Left lung (tissue), 14 donors: ENCODE measurements at places on chromosomes 7 and 10. TPM values are rescaled to one million over a fixed set of nuclear protein-coding genes. Genes with fewer than 3 reads are reported as not detected.

DNA sequence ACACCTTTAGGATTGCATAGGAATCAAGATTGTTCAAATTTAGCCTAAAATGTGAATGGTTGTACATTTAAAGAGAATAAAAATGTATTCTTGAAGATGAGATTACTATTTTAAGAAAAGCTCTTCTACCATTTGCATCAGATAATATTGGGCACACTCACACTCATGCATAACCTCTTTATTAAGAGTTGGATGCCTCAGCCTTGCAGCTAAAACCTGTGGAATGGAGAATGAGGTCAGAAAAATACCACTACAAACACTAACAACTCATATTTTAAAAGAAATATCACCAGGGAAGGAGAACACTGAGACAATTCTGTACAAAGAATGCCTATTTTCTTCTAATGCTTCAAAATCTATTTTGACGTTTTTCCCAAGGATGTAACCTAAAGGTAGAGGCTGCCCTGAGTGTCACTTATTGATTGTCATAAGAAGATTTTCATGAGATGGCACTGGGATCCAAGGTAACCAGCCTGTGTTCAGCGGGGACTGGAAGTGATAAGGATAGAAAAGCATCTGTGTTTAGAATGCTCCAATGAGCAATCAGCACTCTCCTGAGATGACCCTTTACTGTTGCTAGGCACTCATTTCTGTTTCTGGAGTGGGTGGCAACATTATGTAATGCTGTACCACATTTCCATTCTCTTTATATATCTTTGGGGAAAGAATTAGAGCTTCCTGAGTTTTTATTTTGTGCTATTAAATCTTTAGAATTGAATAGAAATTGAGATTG is 26.6 kb downstream of the REEP3 start:
- no peak for DNase-seq

GRCh38 chr10:93148476-93148875 is 74.8 kb downstream of the CYP26A1 start:
- DNase-seq = no peak

DNA sequence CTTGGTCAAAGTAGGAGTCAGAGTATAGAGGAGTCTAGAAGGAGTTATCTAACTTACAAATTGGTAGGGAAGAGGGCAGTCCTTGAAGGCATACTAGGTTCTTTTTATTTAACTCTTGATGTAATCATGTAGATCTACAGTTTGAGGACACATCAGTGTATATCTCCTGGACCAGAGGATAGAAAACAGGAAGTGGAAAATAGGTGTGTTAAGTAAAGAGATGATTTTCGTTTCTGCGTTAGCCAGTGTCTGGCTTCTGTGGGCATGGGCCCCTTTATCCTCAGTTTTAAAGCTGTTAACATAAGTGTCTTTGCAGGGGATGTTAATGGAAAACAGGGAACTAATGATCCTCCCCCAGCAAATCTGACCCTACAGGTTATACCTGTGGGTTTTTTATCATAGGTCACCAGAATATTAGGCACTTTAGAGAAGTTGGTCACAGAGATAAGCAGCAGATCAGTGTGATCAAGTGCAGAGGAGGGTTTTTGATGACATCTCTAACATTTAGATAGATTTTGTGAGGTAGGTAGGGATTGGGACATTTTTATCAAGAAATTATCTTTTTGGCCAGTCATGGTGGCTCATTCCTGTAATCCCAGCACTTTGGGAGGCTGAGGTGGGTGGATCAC is 58.6 kb upstream of the PRSS1 start:
- no peak for DNase-seq

GRCh38 chr7:51325261-51325676 is 8.7 kb upstream of the COBL start:
- DNase-seq = no peak

GRCh38 chr7:36076074-36076473 is 77.0 kb upstream of the EEPD1 start:
- DNase-seq = no peak

DNA sequence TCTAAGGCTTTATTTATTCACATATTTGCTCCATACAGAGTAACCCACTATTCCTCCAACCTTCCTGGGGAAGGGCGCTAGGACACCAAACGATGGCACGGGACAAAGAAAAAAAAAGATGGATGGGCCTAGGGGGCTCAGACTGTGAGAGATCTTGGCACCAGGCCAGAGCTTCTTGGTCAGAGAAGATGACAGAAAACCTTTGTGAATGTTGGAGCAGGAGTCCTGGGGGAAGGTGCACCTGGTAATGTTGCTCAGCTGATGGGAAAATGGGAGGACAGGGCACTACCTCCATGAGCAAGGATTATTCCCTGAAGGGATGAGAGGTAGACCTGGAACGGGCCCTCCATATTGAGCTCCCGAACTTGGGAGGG is 1.4 kb upstream of the SH3PXD2A start:
- no peak for DNase-seq

GRCh38 chr10:6995831-6996230 is 415.0 kb downstream of the SFMBT2 start:
- DNase-seq = no peak

GRCh38 chr10:58512491-58513187 is at the start of gene BICC1:
Gene BICC1 (plus strand): TSS chr10:58512872. CDS start chr10:58513144, 272 bp downstream.
- peak; percentile 82 for DNase-seq

DNA sequence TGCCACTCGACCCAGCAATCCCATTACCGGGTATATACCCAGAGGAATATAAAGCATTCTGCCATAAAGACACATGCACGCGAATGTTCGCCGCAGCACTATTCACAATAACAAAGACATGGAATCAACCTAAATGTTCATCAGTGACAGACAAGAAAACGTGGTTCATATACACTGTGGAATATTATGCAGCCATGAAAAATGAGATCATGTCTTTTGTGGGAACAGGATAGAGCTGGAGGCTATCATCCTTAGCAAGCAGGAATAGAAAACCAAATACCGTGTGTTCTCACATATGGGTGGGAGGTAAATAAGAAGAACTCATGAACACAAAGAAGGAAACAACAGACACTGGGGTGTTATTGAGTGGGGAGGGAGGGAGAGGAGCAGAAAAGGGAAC is 84.7 kb downstream of the SLC16A9 start:
- no peak for DNase-seq

- no peak for DNase-seq
These were observed 27.4 kb downstream of the STAM start for GRCh38 chr10:17671307-17671706.

GRCh38 chr10:73584737-73585136 is 6.4 kb downstream of the USP54 start:
- no peak for DNase-seq

DNA sequence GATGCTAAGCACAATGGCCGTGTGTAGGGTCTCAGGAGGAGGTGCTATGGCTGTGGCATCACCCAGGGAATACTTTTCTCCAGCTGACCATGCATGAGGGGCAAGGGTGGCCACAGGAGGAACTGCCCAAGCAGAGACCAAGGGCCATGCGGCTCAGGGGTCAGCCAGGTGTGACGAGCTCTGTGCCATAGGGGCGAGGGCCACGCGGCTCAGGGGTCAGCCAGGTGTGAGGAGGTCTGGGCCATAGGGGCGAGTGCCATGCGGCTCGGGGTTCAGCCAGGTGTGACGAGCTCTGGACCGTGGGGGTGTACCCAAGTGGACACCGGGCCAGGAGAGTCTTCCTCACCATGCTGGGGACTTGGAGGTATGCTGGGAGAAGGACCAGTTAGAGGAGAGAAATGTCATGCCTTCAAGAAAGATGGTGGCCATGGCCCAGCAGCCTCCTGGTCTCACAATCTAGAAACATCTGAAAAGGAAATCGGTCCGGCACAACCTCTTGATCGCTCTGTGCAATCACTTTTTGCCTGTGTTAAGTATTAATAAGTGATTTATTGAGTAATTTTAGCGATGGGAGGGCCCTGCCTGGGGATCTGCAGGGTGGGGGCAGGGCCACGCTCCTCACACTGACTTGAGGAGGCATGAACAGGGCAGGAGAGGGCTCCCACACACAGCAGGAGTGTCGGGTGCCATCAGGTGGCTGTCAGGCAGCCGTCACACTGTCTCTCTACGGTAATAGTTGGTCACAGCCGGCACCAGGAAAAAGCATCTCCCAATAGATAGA is 265.0 kb downstream of the ADARB2 start:
- no peak for DNase-seq

DNA sequence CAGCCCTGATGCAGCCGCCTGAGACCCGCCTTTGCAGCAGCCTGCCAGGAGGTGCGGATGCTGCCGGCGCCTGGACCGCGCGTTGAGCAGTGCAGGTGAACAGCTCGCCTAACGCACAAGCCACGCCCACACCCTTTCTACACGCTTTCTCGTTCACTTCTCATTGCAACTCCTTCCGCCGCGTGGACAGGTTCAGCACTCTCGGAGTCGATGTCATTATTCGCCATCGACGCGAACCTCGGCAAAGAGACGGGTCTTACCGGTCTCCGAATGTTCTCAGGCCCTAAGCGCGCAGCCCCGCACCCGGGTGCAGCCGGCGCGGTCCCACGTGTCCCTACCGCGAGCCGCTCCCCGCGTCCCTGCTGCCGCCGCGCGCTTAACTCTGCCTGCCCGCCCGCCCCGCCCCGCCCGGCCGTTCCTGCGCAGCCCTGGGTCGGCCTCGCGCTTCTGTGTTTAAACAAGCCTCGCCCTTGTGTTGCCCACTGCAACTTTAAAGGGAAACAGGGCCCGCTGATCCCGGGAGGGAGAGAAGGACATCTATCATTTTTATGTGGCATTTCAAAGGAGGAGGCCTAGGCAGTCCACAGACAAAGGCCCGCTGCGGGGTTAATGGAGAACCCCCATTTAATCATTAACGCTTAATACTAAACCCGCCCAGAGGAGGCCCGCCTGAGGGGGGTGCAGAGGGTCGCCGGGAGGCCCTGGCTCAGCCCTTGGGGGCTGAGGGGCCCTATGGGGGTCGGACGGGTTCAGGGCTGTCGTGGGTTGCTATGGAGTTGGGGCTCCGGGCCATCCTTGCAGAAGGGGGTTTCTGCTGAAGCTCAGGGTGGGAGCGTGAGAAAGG is 128.5 kb downstream of the WDR11 start:
- DNase-seq = peak; percentile 89

- DNase-seq = no peak
These were observed 58.2 kb downstream of the YKT6 start for GRCh38 chr7:44258865-44259546.

DNA sequence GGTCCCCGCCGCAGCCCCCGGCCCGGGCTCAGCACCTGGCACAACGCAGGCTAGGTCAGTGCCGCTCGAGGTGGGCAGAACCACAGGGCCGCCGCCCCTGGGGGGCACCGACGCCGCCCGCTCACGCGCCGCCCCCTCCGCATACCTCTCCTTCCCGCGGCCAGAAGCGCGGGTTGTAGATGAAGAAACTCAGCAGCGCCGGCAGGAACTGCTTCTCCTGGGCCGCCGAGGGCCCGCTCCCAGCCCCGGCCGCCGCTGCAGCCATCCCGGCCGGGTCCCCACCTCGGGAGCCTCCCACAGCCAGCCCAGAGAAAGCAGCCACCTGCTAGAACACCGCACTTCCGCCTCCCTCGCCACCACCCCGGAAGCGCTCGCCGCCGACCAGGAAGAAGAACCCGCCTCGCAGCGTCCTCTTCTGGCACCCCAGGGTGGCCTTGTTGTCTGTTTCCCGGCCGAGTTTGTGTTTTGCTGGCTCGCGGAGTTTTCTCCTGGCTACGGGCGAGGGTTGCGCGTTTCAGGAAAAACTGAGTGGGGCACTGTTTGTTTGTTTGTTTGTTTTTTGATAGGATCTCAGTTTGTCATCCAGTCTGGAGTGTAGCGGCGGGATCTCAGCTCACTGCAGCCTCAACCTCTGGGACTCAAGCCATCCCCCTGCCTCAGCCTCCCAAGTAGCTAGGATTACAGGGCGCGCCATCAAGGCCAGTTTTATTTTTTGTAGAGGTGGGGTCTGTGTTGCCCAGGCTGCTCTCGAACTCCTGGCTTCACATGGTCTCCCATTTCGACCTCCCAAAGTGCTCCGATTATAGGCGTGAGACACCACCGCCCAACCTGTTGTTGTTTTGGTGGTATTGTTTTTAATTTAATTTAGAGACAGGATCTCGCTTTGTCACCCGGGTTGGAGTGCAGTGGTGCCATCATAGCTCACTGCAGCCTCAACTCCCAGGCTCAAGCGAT is 17.7 kb downstream of the OCM2 start:
- DNase-seq = peak; percentile 39

- DNase-seq = no peak
These were observed 7.6 kb downstream of the CYP26A1 start for GRCh38 chr10:93081318-93081717.

GRCh38 chr7:18535810-18536415 is 40.4 kb downstream of the HDAC9 start:
- no peak for DNase-seq

The PLEKHS1 gene
- 0.10 TPM for polyA plus RNA-seq

The AUTS2 gene
- 95.8 TPM for polyA plus RNA-seq

The FAM241B gene
- 6.1 TPM for polyA plus RNA-seq

The GNAT3 gene
- polyA plus RNA-seq = not detected

The MTPN gene
- 116 TPM for polyA plus RNA-seq

The MDFIC gene
- polyA plus RNA-seq = 64.4 TPM

The ZPBP gene
- 0.73 TPM for polyA plus RNA-seq
